ENCODE measurements at places on chromosomes 4 and X.

DNA sequence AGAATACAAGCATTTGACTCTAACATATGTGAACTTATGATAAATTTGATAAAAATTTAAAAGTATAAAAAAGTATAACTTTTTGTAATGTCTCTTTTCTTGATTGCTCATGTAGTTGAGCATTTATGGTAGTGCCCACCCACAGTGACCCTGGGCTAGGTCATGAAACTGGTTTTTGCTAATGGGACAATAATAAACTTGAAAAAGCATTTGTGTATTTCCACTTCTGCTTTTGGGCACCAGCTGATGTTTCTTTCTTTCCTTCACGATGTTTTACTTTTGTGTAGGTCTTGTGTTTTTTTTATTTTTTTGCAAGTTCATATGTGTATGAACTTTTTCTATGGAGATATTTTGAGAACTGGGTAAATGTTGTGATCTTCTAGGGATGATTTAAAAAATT, 313.1 kb downstream of the CBLL2 start:
- H3K4me3 ChIP-seq, result no peak overlapping the region
- no peak for DNase-seq
- no peak overlapping the region for H3K27ac ChIP-seq
- H3K36me3 ChIP-seq, result no peaks in the 10 kb centered on the region
- H3K27me3 ChIP-seq, result no peaks in the 10 kb centered on the region
- H3K4me1 ChIP-seq, result no peaks in the 10 kb centered on the region

- H3K4me1 ChIP-seq, result no peaks in the 10 kb centered on the region
- H3K27me3 ChIP-seq, result no peaks in the 10 kb centered on the region
- no peaks in the 10 kb centered on the region for H3K36me3 ChIP-seq
- no peak for DNase-seq
Measured at GRCh38 chr4:24965627-24966026, 52.8 kb upstream of the CCDC149 start.

- H3K27me3 ChIP-seq, result no peaks in the 10 kb centered on the region
- H3K36me3 ChIP-seq, result no peaks in the 10 kb centered on the region
- H3K4me1 ChIP-seq, result no peaks in the 10 kb centered on the region
- no peak for DNase-seq
Measured at GRCh38 chr4:148239494-148239985, 202.7 kb downstream of the NR3C2 start.

- no peaks in the 10 kb centered on the region for H3K27me3 ChIP-seq
- H3K27ac ChIP-seq, result no peak overlapping the region
- H3K36me3 ChIP-seq, result no peaks in the 10 kb centered on the region
- H3K4me3 ChIP-seq, result no peak overlapping the region
- no peak for DNase-seq
Measured at GRCh38 chr4:51906167-51906958, 63.4 kb downstream of the DCUN1D4 start.
